ENCODE measurements at places on chromosomes 4 and X.

GRCh38 chrX:136165406-136165805, 18.1 kb downstream of the FHL1 start:
- DNase-seq = no peak

GRCh38 chr4:47598320-47598719, 113.2 kb downstream of the ATP10D start:
- DNase-seq = no peak

- DNase-seq = no peak
These were observed 17.9 kb downstream of the VSIG4 start for GRCh38 chrX:66021765-66022631.

- DNase-seq = no peak
These were observed 75.4 kb downstream of the RPS3A start for GRCh38 chr4:151174784-151175183.

DNA sequence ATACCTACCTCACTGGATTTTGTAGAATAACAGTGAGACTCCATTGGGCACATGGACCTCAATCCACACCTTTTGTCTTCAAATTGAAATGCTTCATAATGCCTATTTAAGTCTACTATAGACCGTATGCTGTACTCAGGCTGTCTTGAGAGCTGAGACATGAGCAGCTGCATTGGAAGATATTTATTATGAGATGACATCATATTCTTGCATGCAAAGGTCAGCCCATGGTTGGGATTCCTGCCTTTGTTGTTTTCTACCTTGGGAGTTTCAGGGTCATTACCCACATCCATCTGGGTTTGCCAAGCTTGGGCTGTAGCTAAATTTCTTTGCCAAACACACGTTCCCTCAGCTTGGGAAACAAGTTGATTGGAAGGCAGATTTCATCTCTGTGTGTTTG, 33.2 kb upstream of the MAMLD1 start:
- no peak for DNase-seq

DNA sequence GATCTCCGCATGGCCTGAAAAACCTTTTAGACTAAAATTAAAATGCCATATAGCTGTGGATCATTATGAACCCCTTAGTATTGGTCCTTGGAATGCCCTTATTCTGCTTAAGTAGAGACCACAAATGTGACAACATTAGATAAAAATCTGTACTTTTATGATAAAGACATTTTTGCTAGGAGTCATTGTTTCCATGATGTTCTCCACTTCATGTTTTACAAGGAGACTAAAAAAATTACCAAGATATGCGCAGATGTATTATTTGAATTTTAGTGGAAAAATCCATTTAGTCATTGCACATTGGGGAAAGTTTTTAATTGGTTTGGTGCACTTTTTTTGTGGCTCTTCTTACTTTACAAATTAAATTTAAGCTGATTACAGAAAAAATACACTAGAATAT, 85.1 kb upstream of the HPRT1 start:
- DNase-seq = no peak
